ENCODE measurements at places on chromosomes 3 and 15.

GRCh38 chr3:117346901-117347300, 637.3 kb downstream of the TUSC7 start:
- DNase-seq = no peak

DNA sequence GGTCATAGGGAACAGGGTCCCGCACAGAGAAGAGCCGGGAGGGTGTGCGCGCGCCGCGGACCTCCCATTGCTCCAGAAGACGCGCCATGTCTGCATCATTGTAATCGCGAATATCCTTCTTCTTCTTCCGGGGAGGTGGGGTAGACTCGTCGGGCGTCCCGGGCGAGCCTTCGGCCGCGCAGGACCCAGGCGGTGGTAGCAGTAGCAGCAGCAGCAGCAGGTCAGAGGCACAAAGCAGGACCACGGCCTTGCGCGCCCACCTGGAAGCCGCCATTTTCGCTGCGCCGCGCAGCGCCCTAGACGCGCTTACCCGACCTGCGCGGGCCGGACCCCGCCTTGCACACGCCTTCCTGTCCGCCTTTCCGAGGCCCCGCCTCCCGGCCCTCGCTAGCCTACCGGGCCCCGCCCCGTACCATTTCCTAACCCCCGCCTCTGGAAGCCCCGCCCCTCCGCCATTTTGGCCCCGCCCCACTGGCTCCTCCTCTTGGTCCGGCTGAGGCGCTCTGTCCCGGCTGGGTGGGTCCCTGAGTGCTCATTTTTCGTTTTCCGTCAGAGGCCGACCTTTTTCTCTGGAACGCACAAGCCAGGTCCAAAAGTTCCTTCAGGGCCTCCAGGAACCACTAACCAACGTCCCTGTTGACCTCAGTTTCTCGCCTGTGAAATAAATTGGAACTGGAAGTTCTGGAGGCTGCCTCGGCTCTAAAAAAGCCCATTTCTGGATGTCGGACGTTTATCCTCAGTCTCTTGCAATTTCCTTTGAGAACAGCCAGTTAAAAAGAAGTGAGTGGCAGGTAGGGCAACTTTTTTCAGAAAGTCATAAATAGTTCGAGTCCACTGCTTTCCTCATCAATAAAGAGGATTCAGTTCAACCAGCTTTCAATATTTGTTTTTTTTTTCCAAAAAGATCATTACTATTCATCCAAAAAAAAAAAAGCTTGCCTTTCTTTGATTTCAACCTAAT, at the start of gene MESD:
Gene MESD, minus strand, starts transcription at position 302 of the 961 bp plus-strand sequence. Its CDS starts 28 bp downstream, at position 274.
- DNase-seq = peak; percentile 99

DNA sequence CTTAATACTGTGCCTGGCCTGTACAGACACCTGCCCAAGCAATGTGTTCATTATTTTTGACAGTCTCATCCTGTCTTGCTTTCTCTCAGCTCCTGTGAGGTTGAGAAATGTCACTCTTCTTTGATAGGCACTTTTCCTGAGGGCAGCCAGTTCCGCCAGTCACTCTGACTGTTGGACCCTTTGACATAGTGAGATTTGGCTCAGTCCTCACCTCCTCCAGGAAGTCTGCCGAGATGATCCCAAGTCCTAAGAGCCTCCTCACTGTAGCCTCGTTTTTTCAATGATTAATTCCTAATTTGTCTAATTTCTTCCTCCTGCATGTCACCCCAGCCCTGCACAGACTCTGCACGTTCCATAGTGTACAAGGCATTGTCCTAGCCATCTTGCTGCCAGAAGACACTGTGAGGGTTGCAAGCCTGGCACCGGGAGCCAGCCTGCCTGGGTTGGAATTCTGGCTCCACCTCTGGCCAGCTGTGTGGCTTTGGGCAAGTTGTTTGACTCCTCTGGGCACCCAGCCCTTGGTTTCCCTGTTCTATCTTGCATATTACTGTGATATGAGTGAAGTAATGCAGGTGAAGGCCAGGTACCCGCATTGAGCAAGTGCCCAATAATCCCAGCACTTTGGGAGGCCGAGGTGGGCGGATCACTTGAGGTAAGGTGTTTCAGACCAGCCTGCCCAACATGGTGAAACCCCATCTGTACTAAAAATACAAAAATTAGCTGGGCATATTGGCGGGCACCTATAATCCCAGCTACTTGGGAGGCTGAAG, 24.3 kb downstream of the RPLP1 start:
- DNase-seq = no peak

- peak; percentile 99 for DNase-seq
These were observed at the start of gene NIPA2 for GRCh38 chr15:22838292-22839042. Gene NIPA2 (plus strand): TSS chr15:22838666. CDS start chr15:22851732, 13,066 bp downstream.

DNA sequence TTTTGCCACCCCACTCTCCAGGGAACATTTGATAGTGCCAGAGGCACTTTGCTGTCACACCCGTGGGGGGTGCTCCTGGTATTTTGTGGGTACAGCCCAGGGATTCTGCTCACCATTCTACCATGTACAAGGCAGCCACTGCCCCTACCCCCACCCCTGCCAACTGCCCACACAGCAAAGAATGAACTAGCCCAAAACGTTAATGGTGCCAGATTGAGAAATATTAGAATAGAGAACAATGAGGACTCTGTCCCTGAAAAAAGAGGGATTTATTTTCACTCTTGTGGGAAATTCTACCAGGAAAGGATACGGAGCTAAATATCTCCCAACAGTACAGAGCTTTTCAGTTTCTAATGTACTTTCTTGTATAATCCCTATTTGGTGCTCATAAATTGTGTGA, 154.5 kb upstream of the SUCLG2 start:
- DNase-seq = no peak

- no peak for DNase-seq
These were observed 244.0 kb upstream of the TBC1D5 start for GRCh38 chr3:17986348-17986816.

DNA sequence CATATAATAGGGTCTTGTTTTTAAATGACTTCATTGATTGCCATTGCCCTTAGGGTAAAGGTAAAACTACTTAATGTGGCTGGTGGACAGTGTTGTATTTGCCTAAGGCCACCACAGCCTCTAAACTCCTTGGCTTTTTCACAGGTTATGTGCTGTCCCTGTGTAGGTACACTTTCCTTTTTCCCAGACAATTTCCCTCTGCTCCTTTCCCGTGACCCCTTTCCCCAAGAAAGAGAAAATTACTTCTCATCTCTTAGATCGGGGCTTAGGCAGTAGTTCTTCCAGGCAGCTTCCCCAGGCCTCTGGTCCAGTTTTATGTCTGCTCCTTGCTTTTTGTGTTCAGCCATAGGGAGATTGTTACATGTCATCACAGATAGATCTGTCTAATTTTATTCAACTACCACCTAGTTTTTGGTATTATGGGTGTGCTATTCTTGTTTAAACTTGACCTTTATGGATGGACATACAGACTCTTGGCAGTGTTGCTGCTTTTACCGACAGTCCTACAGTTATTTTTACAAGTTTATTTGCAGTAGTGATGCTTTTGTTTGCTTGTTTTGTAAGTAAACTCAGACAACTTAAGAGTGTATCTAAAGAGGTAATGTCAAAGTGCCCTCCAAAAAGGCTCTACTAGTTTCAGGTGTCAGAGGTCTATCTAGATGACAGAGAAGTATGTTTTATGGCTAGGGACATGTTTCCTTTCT, 20.5 kb upstream of the SCAANT1 start:
- no peak for DNase-seq

Data from femur (tissue), 1 donor.